ENCODE measurements at places on chromosomes 6 and 20. TPM values are rescaled to one million over a fixed set of nuclear protein-coding genes. Genes with fewer than 3 reads are reported as not detected.

The TRAPPC3L gene
- not detected for total RNA-seq

The FGD2 gene
- not detected for total RNA-seq

The CST9L gene
- not detected for total RNA-seq

The CFAP61 gene
- total RNA-seq: not detected

The ACSS2 gene
- total RNA-seq: 33.3 TPM

The SNPH gene
- total RNA-seq: 11.2 TPM

The GLP1R gene
- total RNA-seq: not detected

The DDO gene
- total RNA-seq: not detected

The AURKA gene
- 70.8 TPM for total RNA-seq

The MRPS10 gene
- total RNA-seq: 82.1 TPM

The MCHR2 gene
- total RNA-seq: not detected

The SLC2A10 gene
- total RNA-seq: 48.0 TPM

The BANF2 gene
- total RNA-seq: not detected

The PHACTR3 gene
- not detected for total RNA-seq

The SLCO4A1 gene
- not detected for total RNA-seq

The FAM83C gene
- not detected for total RNA-seq

The KIF25 gene
- total RNA-seq: not detected

The COL21A1 gene
- not detected for total RNA-seq

The RGS17 gene
- total RNA-seq: 0.25 TPM

The HLA-DQB1 gene
- not detected for total RNA-seq

The MYH7B gene
- total RNA-seq: 0.11 TPM

The PDE10A gene
- 0.11 TPM for total RNA-seq

The SPATA25 gene
- not detected for total RNA-seq

The EEF1A2 gene
- 0.43 TPM for total RNA-seq

The TREML1 gene
- total RNA-seq: not detected

The CD40 gene
- 2.5 TPM for total RNA-seq

The ADGRF1 gene
- not detected for total RNA-seq

The KCNQ5 gene
- total RNA-seq: 10.8 TPM

The HSPA1L gene
- 1.3 TPM for total RNA-seq

The SLC24A3 gene
- total RNA-seq: not detected

The ZNF217 gene
- 18.1 TPM for total RNA-seq

The SCRT2 gene
- total RNA-seq: not detected

The ASXL1 gene
- 38.8 TPM for total RNA-seq

The METTL24 gene
- total RNA-seq: not detected

The C6orf163 gene
- total RNA-seq: 1.5 TPM

The HLA-DPA1 gene
- 0.89 TPM for total RNA-seq

The NHSL1 gene
- total RNA-seq: 6.2 TPM

The RIMS1 gene
- total RNA-seq: 10.6 TPM
